ENCODE measurements at places on chromosomes 12 and 14. TPM values are rescaled to one million over a fixed set of nuclear protein-coding genes. Genes with fewer than 3 reads are reported as not detected.

The M6PR gene
- 95.6 TPM for total RNA-seq

The NYNRIN gene
- total RNA-seq = 33.0 TPM

The BCDIN3D gene
- total RNA-seq = 2.2 TPM

The AQP2 gene
- not detected for total RNA-seq

The EFS gene
- total RNA-seq = 24.1 TPM

The ADAM21 gene
- 0.10 TPM for total RNA-seq

The RFLNA gene
- total RNA-seq = 8.8 TPM

The UNC79 gene
- 0.39 TPM for total RNA-seq

The HOXC11 gene
- 2.4 TPM for total RNA-seq

The NEUROD4 gene
- total RNA-seq = not detected

The PIGH gene
- 21.3 TPM for total RNA-seq

The ESR2 gene
- 1.5 TPM for total RNA-seq

The BTBD6 gene
- 29.0 TPM for total RNA-seq

The TSPAN19 gene
- not detected for total RNA-seq

The DAO gene
- not detected for total RNA-seq

The PLEKHA5 gene
- 49.1 TPM for total RNA-seq

The OR11H7 gene
- total RNA-seq = not detected

The SIX6 gene
- not detected for total RNA-seq

The POTEM gene
- not detected for total RNA-seq

The CLEC4D gene
- total RNA-seq = 0.99 TPM

The ANO4 gene
- 0.20 TPM for total RNA-seq

The KRT79 gene
- 68.7 TPM for total RNA-seq

The OTUB2 gene
- 2.9 TPM for total RNA-seq

The GPRC5A gene
- 2.8 TPM for total RNA-seq

The DIO2 gene
- 8.6 TPM for total RNA-seq

The RERG gene
- total RNA-seq = 18.6 TPM

The KIF26A gene
- total RNA-seq = 8.1 TPM

The WNT1 gene
- not detected for total RNA-seq

The PIANP gene
- total RNA-seq = 0.10 TPM

The SPTSSA gene
- total RNA-seq = 21.4 TPM

The EIF2S3B gene
- 0.99 TPM for total RNA-seq

The DEGS2 gene
- total RNA-seq = 7.4 TPM

The TMEM132C gene
- total RNA-seq = 11.7 TPM

The HOTAIR gene
- total RNA-seq = 0.79 TPM

The PAPOLA gene
- 164 TPM for total RNA-seq

The PIWIL1 gene
- total RNA-seq = 0.10 TPM

The PPP1R36 gene
- total RNA-seq = 0.89 TPM

The AMHR2 gene
- total RNA-seq = not detected

The COL2A1 gene
- 1.6 TPM for total RNA-seq

The MDP1 gene
- 9.5 TPM for total RNA-seq

The TSHR gene
- total RNA-seq = 2.9 TPM

The PKP2 gene
- 11.5 TPM for total RNA-seq

The EFCAB11 gene
- total RNA-seq = 5.6 TPM

The A2M gene
- total RNA-seq = 150 TPM

The NGB gene
- total RNA-seq = not detected

The HNRNPC gene
- total RNA-seq = 415 TPM

The A2ML1 gene
- 46.5 TPM for total RNA-seq

The ALDH6A1 gene
- 32.7 TPM for total RNA-seq
